Prostate gland (tissue), 2 donors: ENCODE measurements at places on chromosomes 1 and 21.

DNA sequence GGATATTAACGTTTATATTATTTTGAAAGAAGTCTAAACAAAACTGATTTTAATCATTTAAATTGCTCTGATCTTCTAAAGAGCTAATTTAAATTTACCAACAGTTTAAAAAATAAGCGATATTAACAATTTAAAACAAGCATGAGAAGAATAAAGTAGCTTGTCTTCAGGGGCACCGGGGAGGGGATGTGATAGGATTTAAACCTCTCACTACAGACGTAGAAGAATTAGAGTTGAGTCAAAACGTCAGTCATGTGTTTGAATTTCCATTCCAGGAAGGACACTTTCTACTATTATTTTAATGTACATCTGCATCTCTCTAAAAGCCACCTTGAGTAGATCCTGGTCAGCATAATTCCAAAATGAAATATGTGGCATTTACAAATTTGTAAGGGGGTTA is 58.2 kb upstream of the TPTE start:
- DNase-seq = no peak

- DNase-seq = no peak
Observed at GRCh38 chr1:79657951-79658658, 651.6 kb upstream of the ADGRL4 start.

DNA sequence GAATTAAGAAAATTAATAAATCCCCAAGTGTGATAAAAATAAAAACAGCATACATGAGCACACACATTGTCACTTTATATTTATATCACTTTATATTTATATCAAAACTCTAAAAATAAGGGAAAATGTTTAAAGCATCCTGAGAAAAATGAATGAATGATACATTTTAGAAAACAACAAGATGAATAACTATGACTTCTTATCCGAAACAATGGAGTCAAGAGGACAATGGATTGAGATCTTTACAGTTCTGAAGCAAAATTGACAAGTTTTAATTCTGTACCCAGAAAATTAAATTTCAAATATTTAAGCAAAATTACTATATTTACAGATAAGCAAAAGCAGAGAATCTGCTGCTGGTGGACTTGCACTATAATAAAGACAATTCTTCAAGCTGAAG is 512.6 kb downstream of the MRPL39 start:
- DNase-seq = no peak

DNA sequence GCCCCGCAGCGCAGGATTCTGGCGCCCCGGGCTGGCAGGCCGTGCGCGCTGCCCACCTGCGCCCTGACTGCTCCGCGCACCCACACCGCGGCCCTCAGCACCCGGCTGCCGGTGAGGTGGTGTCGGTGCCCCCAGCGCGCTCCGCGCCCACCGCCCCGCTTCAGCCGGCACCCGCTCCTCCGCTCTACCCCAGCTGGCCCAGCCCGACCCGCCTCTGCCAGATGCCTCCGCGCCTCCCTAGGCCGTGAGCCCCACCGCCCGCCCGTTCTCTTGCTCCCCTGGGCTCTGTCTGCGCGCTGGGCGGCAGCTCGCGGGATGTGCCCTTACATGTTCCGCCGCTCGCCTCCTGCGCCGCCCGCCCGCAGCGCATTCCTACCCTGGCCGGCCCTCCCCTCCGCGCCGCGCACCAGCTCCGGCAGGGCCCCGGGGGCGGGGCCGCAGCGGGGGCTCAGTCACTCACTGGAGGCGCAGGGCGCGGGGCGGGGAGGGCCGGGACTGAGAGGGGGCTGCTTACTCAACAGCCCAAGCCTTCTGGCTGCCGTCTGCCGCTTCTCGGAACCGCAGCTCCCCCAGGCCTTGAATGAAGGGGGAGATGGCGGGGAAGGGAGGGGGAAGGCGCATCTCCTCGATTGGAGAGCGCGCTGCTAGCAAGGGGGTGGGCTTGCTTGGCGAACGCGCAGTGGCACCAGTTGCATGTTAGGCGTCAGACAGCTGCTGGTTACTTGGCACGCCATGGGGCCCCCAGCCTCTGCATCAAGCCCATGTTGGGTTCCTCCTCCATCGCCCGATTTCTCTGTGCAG is at the start of gene PHLDA3:
PHLDA3 (minus strand) TSS at position 345 of the 801 bp plus-strand sequence. CDS start 402 bp downstream, outside the sequence.
- DNase-seq = peak; percentile 88

GRCh38 chr1:42165511-42166210 is 1.1 kb upstream of the GUCA2A start:
- peak; percentile 90 for DNase-seq
